Renal cortical epithelial cell (primary cell): ENCODE measurements at places on chromosomes 16 and 17. TPM values are rescaled to one million over a fixed set of nuclear protein-coding genes. Genes with fewer than 3 reads are reported as not detected.

The STH gene
- total RNA-seq: not detected in 2 replicates

The HSD17B1 gene
- 0.30 and 0.69 TPM in 2 replicates for total RNA-seq

The CHST5 gene
- 0.05 TPM in 1 of 2 replicates, not detected in the other for total RNA-seq

The CD300LB gene
- total RNA-seq: not detected in 2 replicates

The GSE1 gene
- 9.6 and 44.6 TPM in 2 replicates for total RNA-seq

The NGFR gene
- 0.25 TPM in 1 of 2 replicates, not detected in the other for total RNA-seq

The HASPIN gene
- total RNA-seq: 0.89 and 5.0 TPM in 2 replicates

The CEMP1 gene
- not detected in 2 replicates for total RNA-seq

The RGS11 gene
- 0.40 TPM in 1 of 2 replicates, not detected in the other for total RNA-seq

The DOC2B gene
- total RNA-seq: 2.8 and 77.6 TPM in 2 replicates

The DGKE gene
- total RNA-seq: 5.4 and 6.4 TPM in 2 replicates

The ABCA10 gene
- 0.55 TPM in 1 of 2 replicates, not detected in the other for total RNA-seq

The ZNF276 gene
- 10.6 and 20.7 TPM in 2 replicates for total RNA-seq

The COX6A2 gene
- total RNA-seq: not detected in 2 replicates

The KRT33A gene
- total RNA-seq: not detected in 2 replicates

The FOXO3B gene
- total RNA-seq: 1.2 and 2.6 TPM in 2 replicates

The TMEM114 gene
- not detected in 2 replicates for total RNA-seq

The WNT9B gene
- 5.0 TPM in 1 of 2 replicates, not detected in the other for total RNA-seq

The HES7 gene
- not detected in 2 replicates for total RNA-seq

The MT1A gene
- 0.89 and 4.3 TPM in 2 replicates for total RNA-seq

The BAIAP3 gene
- total RNA-seq: 2.1 and 3.0 TPM in 2 replicates

The CCDC92B gene
- not detected in 2 replicates for total RNA-seq

The VTN gene
- not detected in 2 replicates for total RNA-seq

The MT1M gene
- 2.8 and 38.0 TPM in 2 replicates for total RNA-seq

The GRB7 gene
- 10.8 and 25.7 TPM in 2 replicates for total RNA-seq

The ZMYND15 gene
- total RNA-seq: 0.30 and 1.0 TPM in 2 replicates

The MPDU1 gene
- total RNA-seq: 85.9 and 150 TPM in 2 replicates

The CDH16 gene
- total RNA-seq: 7.8 and 414 TPM in 2 replicates

The SLC47A1 gene
- 2.4 TPM in 1 of 2 replicates, not detected in the other for total RNA-seq

The BRIP1 gene
- 1.5 and 11.3 TPM in 2 replicates for total RNA-seq

The CYBA gene
- total RNA-seq: 594 and 1,266 TPM in 2 replicates

The CETP gene
- not detected in 2 replicates for total RNA-seq

The FBXW10 gene
- 0.05 TPM in 1 of 2 replicates, not detected in the other for total RNA-seq

The GNAO1 gene
- 8.3 TPM in 1 of 2 replicates, not detected in the other for total RNA-seq

The CHAD gene
- not detected in 2 replicates for total RNA-seq

The CA5A gene
- total RNA-seq: not detected in 2 replicates

The CCT6B gene
- total RNA-seq: 0.85 and 1.4 TPM in 2 replicates

The ZNF205 gene
- total RNA-seq: 15.2 and 20.5 TPM in 2 replicates

The GRAP gene
- 0.15 and 0.17 TPM in 2 replicates for total RNA-seq

The TLCD2 gene
- total RNA-seq: 6.6 and 7.5 TPM in 2 replicates
